Activated CD4-positive, alpha-beta T cell treated with anti-CD3 and anti-CD28 coated beads, Interleukin-2, amount 10 ng/mL, durations not matched to agents 24 days and 14 days (primary cell): ENCODE measurements at places on chromosomes 3 and 15.

- DNase-seq, result no peak
- H3K27me3 ChIP-seq, result no peaks in the 10 kb centered on the region
- no peak overlapping the region for H3K4me3 ChIP-seq
Measured at GRCh38 chr3:37183375-37183831, 9.0 kb upstream of the LRRFIP2 start.

- no peaks in the 10 kb centered on the region for H3K27me3 ChIP-seq
- no peaks in the 10 kb centered on the region for H3K4me1 ChIP-seq
- DNase-seq, result no peak
- H3K4me3 ChIP-seq, result no peak overlapping the region
- H3K36me3 ChIP-seq, result no peaks in the 10 kb centered on the region
- H3K27ac ChIP-seq, result no peak overlapping the region
Measured at GRCh38 chr3:86951322-86951721, 39.6 kb downstream of the VGLL3 start.

DNA sequence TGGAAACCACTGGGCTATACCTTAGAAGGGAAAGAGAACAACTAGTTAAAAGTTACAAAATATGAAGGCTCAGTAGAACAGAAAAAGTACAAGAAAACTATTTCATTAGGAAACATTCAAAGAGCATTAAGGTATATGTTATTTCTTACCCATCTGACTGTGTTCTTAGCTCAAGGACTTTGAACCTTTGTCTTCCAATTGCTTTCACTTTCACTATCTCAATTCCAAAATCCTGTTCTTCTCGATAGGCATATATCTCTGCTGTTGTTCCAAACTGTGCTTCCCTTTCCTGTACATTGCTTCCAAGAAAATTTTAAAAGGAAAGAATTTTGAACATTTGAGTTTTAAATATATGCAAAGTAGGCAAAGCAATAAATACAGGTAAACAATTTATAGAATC is 6.9 kb downstream of the CRBN start:
- H3K36me3 ChIP-seq, result peaks cover 47% of the 10 kb centered on the region
- H3K4me3 ChIP-seq, result peak overlapping the region; percentile 81
- peaks cover 47% of the 10 kb centered on the region for H3K4me1 ChIP-seq
- no peak for DNase-seq

DNA sequence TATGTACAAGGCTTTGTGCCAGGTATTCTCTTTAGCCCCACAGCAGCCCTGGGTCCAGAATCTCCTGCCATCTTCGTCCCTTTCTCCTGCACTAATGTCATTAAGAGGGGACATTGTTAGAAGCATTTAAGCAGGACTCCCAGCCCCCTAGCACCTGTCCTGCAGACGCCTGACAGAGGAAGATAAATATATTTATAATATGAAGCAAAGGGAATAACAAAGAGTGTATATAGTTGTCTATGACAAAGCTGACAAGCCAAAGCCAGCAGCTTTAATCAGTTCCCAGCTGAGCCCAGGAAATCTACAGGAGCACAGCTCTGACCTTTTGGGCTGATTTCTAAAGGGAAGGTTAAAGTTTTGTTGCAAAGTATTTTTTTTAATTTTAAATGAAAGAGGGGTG is 96.0 kb downstream of the MEGF11 start:
- H3K27me3 ChIP-seq, result peaks cover 8% of the 10 kb centered on the region
- H3K4me3 ChIP-seq, result no peak overlapping the region
- H3K4me1 ChIP-seq, result no peaks in the 10 kb centered on the region

DNA sequence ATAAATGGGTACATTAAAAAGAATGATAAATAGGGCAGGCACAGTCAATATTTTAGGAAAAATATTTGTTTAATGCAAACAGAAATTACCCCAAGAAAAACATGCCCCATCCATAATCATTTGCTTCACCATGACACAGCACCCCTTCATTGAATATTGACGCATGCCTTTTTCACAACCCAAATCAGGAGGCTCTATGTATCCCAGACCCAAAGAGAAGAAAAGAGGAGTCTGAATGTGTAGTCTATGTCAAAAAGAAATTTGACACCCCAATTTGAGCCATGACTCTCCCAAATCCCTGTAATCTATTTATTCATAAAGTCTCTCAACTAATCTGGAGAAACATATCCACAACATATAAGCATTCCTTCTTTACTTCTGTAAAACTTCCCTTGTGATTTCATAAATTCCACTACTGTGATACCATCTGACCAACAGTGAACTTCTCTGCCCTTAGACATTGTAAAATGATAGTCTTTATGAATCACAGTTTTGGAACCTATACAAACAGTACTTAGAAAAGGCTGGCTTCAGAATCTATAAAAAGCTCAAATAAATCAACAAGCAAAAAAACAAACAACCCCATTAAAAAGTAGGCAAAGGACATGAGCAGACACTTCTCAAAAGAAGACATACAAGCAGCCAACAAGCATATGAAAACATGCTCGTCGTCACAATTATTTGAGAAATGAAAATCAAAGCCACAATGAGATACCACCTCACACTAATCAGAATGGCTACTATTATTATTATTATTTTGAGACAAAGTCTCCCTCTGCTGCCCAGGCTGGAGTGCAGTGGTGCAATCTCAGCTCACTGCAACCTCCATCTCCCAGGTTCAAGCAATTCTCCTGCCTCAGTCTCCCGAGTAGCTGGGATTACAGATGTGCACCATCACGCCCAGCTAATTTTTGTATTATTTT is 53.4 kb upstream of the XRN1 start:
- H3K36me3 ChIP-seq, result peaks cover 59% of the 10 kb centered on the region
- no peak overlapping the region for H3K4me3 ChIP-seq
- DNase-seq, result peak; percentile 17
- H3K4me1 ChIP-seq, result peaks cover 11% of the 10 kb centered on the region

DNA sequence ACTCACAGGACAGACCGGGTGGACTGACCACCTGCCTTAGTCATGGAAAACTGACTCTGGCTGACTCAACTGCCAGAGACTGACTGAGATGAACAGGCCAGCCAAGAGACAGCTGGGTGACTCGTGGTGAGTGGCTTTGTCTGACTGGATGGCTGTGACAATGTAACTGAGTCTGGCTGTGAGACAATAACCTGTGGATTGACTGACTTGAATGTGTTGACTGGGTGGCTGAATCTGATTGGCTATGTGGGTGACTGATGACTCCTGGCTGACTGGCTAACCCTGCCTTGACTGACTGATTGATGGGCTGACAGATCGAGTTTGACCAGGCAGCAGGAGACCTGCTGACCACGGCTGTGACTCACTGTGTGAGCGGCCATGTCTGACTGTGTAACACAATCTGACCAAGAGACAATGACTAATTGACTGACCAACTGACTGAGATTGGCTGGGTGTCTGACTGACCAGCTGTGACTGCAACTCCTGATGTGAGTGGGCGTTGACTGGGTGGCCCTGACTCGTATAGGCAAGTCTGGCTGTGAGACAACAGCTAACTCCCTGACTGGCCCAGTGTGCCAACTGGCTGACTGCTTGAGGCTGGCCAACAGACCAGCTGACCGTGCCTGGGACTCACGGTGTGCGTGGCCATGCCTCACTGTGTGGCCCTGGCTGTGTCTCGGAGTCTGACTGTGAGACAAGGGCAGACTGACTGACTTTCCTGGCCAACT is 509.1 kb downstream of the SHQ1 start:
- no peak overlapping the region for H3K4me3 ChIP-seq
- DNase-seq, result peak; percentile 72
- H3K27me3 ChIP-seq, result no peaks in the 10 kb centered on the region
- H3K36me3 ChIP-seq, result no peaks in the 10 kb centered on the region
